ENCODE measurements at places on chromosomes 3 and 15. TPM values are rescaled to one million over a fixed set of nuclear protein-coding genes. Genes with fewer than 3 reads are reported as not detected.
A peak's percentile ranks its signal among the peaks of the same experiment; 100 is the strongest.

The IRAK2 gene
- 6.1 TPM for total RNA-seq

DNA sequence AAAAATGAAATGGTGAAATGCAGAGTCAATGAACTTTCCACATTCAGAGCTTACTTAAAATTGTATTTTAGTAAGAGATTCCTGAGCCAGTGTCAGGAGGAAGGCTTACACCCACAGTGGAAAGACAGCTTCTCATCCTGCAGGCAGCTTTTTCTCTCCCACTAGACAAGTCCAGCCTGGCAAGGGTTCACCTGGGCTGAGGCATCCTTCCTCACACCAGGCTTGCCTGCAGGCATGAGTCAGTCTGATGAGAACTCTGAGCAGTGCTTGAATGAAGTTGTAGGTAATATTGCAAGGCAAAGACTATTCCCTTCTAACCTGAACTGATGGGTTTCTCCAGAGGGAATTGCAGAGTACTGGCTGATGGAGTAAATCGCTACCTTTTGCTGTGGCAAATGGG is 3.1 kb downstream of the CCR4 start:
- no peak for DNase-seq

DNA sequence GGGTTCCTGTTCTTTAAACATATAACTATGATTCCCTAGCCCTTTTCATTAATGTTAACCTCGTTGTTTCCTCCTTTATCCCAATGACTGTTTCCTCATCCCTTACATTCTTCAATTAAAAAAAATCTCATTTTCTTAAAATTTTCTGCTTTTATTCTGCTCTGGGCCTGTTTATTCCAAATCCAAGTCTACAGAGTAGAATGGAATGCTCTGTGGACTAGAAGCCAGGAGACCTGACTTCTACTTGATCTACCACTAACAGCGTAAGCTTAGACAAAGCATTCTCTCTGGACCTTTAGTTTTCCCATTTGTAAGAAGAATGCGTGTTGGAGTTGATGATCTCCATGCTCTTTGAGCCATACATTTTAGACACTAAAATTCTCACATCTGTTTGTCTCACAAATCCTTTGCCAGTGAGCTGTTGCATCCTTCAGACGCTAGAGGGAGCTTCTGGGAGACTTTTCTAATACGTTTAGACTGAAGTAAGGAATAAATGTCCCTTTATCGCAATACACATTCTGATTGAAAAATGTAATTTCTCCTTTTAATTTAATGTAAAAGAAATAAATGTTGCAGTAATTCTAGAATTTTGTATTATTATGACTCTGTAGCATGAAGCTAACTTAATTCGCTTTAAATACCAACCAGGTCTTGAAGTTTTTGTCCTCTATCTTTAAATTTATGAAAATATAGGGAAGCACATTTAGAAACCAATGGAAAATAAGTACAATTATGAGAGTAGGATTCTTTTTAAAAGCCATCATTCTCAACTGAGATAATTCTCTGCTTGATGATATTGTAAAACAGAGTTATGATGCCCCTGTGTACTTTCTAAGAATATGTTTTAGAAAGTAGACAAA is 21.7 kb upstream of the GMNC start:
- DNase-seq: peak; percentile 85

DNA sequence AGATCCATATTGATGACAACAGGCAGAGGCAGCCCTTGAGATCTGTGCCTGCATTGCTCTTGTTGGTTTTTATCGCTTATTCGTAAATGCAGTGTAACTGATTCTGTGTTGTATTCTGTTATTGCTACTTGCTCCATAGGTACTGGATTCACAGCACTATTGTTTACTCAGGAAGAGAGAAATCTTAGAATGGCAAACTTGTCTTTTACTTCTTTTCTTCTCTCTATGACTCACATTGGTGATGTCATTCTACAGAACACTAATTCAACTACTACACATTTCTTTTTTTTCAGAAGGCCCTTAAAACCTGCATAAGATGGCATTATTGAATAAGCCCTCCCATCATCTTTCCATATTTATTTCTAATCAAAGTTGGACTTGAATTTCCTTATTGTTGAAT is 201.0 kb upstream of the GBE1 start:
- DNase-seq: no peak

DNA sequence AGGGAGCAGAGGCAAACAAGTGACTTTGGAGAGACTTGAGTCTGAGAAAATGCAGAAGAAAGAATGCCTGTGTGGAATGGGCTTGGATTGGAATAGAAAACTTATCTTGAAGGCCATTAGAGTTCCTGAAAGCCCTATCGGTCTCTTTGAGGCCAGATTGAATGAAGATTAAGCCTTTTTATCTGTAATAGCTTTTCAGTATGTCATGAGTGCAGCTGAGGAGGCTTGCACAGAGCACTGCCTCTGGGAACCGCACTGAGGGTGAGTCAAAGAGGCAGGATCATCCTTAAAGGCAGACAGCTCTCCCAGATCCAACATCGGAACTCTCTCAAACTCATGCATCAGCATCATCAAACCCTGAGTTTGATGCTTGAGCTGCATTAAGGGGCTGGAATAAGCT is 515.2 kb downstream of the NTRK3 start:
- no peak for DNase-seq

The TTLL13 gene
- 0.28 TPM for total RNA-seq

DNA sequence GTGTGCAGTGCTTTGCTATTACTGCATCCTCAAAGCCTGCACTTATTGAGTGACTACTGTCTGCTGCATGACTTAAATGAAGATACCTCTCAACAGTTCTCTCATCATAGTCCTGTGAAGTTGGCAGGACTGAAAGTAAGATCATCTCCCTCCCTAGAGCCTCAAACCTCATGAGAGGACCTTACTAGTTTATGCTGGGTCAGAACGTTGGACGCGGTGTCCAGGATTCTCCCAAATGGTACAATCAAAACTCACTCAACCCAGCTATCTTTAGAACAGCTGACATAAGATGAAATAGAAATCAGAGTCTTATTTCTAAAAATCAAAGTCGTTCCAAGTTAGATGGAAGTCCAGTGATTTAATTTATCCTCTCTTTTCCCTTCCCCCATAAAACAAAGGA is 219.7 kb downstream of the PDZRN3 start:
- DNase-seq: no peak

GRCh38 chr15:42490291-42490670 is 660 bp downstream of the ZNF106 start:
- DNase-seq: no peak

GRCh38 chr3:45746165-45746776 is 50.1 kb downstream of the SLC6A20 start:
- DNase-seq: no peak

The FANCD2OS gene
- not detected for total RNA-seq

The GRAMD2A gene
- 1.4 TPM for total RNA-seq

GRCh38 chr3:126465928-126466544 is 9.7 kb downstream of the ZXDC start:
- no peak for DNase-seq

The CCR3 gene
- total RNA-seq: not detected

The P2RY12 gene
- 64.9 TPM for total RNA-seq

- DNase-seq: peak; percentile 27
These were observed 2.9 kb downstream of the CCRL2 start for GRCh38 chr3:46409739-46410489.

GRCh38 chr3:127394984-127395662 is 107.3 kb upstream of the PRR20G start:
- DNase-seq: no peak

DNA sequence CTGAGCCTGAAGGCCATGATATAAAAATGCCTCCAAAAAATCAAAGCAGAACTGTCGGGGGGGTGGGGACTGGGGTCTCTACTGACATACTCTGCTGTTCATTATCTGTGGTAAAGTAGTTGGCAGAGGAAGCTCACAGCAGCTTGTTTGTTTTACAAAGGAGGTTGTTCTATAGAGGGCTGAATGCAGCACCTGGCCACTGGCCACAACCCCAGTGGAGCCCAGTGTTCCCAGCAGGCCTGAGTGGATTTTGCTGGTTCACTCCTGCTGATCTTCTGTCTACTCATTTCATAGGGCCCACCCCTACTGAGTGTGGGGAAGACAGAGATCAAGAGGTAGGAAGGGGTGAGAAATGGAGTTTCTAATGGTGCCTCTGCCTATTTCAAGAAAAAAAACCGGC is 125.5 kb downstream of the DIPK2A start:
- no peak for DNase-seq

The SLC28A1 gene
- 0.20 TPM for total RNA-seq

DNA sequence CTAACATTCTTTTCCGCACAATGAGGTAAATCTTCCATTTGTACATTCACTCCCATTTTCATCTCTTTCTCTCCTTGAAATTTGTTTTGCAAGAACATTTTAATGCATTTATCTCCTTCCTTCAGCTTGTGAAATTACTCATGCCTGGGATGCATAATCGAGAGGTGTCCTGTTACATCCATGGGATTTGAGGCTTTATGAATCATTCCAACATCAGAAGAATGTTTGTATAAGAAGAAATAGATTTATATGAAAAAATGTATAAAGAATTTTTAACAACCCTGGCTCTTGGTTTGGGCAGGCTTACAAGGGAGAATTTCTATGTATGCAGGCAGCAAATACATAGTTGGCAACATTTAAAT is 93.2 kb upstream of the MBNL1 start:
- DNase-seq: no peak

The LRRC3B gene
- 18.7 TPM for total RNA-seq

The FGF7 gene
- total RNA-seq: 10.4 TPM

DNA sequence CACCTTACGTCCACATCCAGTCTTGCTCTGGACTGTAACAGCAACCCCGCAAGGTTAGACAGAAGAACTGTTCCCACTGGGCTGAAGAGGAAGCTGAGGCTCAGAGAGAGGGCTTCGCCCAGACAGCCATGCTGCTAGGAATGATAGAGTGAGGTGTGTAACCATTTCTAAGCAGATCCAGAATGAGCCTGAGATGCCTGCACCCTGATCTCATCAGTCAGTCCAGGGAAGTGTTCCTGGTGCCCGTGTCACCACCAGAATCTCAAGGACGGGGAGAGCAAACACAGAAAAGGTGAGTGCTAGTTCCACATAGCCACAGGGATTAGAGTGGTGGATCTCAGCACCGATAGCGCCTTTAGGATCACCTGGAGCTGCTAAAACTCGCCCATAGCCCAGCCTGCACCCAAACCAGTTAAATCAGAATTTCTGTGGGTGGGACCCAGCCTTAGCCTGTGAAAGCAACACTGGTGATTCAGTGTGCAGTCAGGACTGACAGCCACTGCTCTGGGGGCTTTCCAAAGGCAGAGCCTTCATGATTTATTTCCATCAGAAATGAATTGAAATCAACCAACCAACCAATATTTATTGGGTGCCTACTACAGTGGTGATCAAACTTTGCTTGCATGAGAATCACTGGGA is 12.3 kb downstream of the ISLR start:
- DNase-seq: no peak

- no peak for DNase-seq
These were observed 36.1 kb downstream of the SCN5A start for GRCh38 chr3:38613426-38613825.

The MEIS2 gene
- total RNA-seq: 40.1 TPM
